ENCODE measurements at places on chromosomes 5 and 9. TPM values are rescaled to one million over a fixed set of nuclear protein-coding genes. Genes with fewer than 3 reads are reported as not detected.

GRCh38 chr5:168434001-168434400 lies 52.3 kb upstream of the RARS1 start:
- no peak for DNase-seq

GRCh38 chr5:109394806-109395205 lies 15.0 kb downstream of the PJA2 start:
- no peak for DNase-seq

GRCh38 chr9:97060796-97061195 lies 21.9 kb upstream of the CTSV start:
- DNase-seq: no peak

DNA sequence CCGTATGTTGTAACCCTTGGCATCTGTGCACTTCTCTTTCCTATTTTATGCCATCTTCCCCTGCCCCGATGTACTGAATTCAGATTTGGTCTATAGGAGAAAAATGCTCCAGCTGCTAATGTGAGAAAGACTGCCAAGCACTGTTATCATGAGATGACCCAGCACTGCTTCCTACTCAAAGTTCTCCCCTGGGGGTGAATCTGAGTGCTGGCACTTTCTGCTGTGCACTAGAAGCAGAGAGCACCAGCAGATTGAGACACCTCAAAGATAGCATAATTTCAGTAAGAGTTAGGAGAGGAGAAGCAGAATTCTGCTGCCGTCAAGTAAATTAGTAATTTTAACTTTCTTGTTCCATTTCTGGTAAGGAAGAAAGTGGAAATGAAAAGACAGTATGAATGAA lies 92.8 kb upstream of the ACOT12 start:
- DNase-seq: no peak

DNA sequence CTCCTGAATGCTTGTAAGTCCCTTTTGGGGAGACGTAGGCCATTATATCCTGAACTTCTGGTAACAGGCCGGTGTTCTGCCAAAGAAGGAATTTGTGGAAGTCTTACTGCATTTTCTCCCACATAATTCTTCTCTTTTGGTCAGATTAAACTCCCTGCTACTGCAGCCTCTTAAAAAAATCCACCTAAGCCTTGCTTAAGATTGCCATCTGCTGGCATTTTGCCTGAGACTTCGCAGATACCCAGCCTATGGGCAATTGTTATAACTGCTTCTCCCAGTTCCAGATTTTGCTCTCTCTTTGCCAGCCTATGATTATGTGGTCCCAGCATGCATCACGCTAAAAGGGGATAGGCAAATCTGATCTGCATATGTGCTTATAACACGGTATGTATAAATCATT lies 391.6 kb upstream of the CHD1 start:
- no peak for DNase-seq

- no peak for DNase-seq
Measured at GRCh38 chr5:31377274-31377946, 154.5 kb downstream of the DROSHA start.

DNA sequence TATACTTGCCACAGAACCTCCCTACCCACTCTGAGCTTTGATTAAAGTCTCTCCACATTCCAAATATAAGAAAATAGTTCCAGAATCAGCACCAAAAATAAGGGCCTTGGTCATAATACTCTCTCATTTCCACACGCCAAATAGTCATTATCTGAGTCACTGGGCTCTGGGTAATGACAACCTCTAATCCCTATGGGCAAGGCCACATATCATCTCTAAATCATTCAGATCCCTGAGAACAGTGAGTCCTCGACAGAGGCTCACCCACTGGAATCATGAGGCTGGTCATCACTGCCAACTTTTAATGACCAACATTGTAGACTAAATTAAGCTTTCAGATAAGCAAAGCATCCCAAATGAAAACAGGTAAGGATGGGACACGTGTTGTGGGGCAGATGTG lies 28.1 kb downstream of the FAM114A2 start:
- no peak for DNase-seq

- DNase-seq: no peak
Measured at GRCh38 chr9:70830618-70831017, 290.8 kb downstream of the TRPM3 start.

GRCh38 chr5:160291467-160291866 lies 20.9 kb downstream of the CCNJL start:
- no peak for DNase-seq

- no peak for DNase-seq
Measured at GRCh38 chr5:126521130-126521529, 73.9 kb downstream of the ALDH7A1 start.

DNA sequence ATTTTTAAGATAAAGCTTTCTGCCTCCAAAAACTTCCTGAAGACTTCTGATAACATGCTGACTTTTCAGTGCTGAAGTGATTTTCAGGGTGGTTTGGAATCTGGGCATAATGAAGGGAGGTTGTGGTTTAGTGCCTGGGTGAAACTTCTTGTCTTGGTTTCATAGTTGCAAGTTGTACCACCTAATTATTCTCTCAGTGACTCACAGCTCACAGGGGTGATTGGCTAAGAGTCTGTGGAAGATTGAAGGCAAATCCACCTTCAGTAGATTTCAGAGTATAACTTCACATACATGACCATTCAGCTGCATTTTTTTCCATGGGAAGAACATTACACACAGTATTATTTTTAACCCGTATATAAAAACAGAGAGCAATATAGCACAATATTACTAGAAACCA lies 199.9 kb downstream of the PTTG1 start:
- DNase-seq: no peak

GRCh38 chr9:78985084-78985738 lies 586.6 kb upstream of the TLE4 start:
- no peak for DNase-seq

DNA sequence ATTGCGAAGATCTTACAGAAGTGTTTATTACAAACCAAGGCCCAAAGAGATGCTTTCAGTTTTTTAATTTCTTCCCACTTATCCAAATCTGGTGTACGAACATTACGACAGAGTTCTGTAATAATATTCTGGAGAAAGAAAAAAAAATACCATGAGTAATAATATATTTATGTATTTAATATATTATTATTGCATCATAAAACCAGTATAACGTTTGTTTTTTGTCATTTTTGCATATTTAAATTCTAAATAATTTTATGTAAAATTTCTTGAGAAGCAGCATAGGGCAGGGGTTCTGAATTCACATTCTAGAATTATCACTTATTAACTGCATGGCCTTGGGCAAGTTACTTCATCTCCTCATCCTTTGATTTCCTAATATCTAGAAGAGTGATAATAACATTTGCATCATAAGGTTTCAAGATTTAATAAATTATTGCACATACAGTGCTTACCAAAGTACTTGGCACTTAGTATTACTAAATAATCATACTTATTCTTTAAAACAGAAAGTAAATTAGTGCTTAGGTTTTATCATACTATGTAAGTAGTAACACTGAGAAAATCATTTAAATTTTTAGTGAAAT lies 107.7 kb downstream of the OSMR start:
- no peak for DNase-seq

GRCh38 chr9:20144197-20144596 lies 355.4 kb upstream of the SLC24A2 start:
- no peak for DNase-seq

DNA sequence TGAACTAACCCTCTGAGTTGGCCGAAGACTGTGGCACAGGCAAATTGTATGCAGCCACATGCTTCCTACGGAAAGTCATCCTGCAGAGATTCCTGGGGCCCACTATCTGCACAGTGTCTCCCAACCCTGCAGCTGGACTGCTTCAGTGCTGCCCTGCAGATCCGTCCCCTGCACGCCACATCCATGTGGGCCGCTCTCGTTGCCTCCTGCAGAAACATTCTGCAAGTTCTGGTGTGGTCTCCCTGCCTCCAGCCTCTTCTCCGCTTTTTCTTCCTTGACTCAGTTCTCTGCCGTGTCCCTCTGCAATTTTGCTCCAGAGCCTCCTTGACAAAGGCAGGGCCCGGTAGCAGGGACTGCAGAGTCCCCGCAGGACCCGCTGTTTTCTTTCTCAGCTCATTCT lies 249.0 kb downstream of the AOPEP start:
- DNase-seq: no peak

GRCh38 chr9:73880101-73880500 lies 617.0 kb upstream of the RORB start:
- peak; percentile 24 for DNase-seq

- no peak for DNase-seq
Measured at GRCh38 chr5:17373814-17374556, 124.0 kb upstream of the TAF11L2 start.

GRCh38 chr9:81848472-81848871 lies 79.8 kb upstream of the SPATA31D4 start:
- no peak for DNase-seq

Gene SPINK7
- polyA plus RNA-seq: 0.51 TPM

Gene ETF1
- polyA plus RNA-seq: 50.4 TPM

Gene TRUB2
- 20.1 TPM for polyA plus RNA-seq

Gene GDA
- polyA plus RNA-seq: 0.62 TPM

Gene IFNK
- not detected for polyA plus RNA-seq

Gene PCDHGA7
- polyA plus RNA-seq: not detected

Gene ISL1
- polyA plus RNA-seq: 0.26 TPM

Gene PHYKPL
- 85.9 TPM for polyA plus RNA-seq

Gene FGFR4
- 128 TPM for polyA plus RNA-seq

Gene FGD3
- polyA plus RNA-seq: not detected

All from muscle of arm (tissue), 14 donors.